RPMI7951 (cell line): ENCODE measurements at places on chromosomes 6 and 20. TPM values are rescaled to one million over a fixed set of nuclear protein-coding genes. Genes with fewer than 3 reads are reported as not detected.

- DNase-seq = no peak
Measured at GRCh38 chr6:2783188-2783963, 18.2 kb downstream of the WRNIP1 start.

- DNase-seq = peak; percentile 93
Measured at GRCh38 chr20:41072190-41072863, 43.7 kb downstream of the TOP1 start.

Gene B3GAT2
- not detected in 2 replicates for total RNA-seq

Gene BHLHE23
- not detected in 2 replicates for total RNA-seq

Gene SMLR1
- not detected in 2 replicates for total RNA-seq

Gene AKAP7
- 8.5 and 8.8 TPM in 2 replicates for total RNA-seq

Gene DOK5
- not detected in 2 replicates for total RNA-seq

DNA sequence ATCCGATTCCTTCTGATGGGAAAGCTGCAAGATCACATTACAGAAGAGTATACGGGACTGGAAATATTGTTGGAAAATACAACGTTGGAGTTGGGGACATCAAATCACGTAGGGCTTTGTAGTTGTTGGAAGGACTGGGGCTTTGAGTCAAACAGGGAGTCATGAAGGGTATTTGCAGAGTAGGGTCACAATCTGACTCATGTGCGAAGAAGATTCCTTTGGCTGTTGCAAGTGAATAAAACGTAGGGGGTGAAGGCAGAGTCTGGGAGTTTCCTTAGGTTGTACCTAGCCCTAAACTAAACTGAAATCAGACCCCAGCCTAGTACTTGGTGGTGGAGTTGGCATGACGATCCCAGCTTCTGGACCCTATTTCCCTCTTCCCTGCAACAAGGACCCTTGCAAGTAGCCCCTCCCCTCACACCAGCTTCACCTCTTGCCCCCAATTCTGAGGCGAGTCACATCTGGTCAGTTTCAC lies 32.3 kb downstream of the SNX5 start:
- no peak for DNase-seq

- DNase-seq = peak; percentile 70
Measured at GRCh38 chr20:35145141-35145564, 2.0 kb downstream of the EDEM2 start.

GRCh38 chr6:111691345-111692225 lies 85.9 kb upstream of the TRAF3IP2 start:
- DNase-seq = no peak

DNA sequence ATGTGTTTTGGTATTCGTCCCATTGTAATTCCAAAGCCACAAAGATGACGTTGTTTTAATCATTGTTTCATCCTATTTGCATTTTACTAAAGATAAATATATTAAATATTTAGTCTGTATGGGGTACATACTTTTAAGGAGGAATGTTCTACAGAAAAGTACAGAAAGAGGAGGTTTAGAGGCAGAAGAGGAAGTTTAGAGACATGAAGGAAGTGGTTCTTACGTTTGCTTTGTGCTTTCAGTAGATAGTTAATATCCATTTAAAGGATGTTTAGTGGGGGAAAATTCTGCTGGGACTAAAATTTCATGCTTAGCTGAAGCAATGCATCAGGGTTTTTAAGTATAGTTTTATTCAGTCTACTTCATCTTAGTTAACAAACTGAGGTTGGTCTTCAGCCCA lies 116.6 kb downstream of the CRYBG1 start:
- DNase-seq = no peak

DNA sequence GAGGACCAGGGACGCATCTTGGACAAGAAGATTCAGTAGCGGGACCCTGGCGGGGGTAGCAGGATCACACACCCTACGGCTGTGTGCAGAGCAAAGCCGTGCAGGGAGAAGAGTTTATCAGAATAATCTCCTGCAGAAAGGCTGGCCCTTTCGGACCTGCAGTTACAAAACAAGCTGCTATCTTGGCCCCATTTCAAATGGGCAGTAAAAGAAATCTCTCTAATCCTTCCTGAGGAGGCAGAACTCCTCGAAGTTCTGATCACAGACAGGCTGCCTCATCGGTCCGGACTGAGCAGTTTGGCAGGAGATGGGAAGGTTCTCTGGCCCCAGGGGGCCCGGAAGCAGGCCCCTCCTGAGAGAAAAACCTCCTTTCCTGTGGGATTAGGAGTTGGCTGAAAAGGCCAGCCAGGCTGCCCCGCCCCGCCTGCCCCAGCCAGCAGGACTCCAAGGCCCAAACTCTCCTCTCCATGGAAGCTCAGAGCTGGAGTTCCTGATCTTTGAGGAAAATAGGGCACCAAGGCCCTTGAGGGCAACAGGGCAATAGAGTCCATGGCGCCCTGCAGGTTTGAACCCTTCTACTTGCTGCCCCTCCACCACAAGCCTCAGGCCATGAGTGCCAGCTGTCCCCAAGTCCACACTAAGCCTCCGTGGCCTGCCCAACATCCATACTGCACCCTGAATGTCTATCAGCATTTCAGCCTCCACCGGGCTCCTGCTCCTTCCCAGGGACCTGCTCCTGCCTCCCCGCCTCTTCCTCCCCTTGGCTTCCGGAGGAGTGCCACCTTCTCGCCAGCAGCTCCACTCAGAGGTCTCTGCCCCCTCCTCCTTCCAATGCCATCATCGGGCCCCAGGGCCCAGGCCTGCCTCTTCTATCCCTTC lies 141.3 kb downstream of the PREX1 start:
- peak; percentile 61 for DNase-seq

DNA sequence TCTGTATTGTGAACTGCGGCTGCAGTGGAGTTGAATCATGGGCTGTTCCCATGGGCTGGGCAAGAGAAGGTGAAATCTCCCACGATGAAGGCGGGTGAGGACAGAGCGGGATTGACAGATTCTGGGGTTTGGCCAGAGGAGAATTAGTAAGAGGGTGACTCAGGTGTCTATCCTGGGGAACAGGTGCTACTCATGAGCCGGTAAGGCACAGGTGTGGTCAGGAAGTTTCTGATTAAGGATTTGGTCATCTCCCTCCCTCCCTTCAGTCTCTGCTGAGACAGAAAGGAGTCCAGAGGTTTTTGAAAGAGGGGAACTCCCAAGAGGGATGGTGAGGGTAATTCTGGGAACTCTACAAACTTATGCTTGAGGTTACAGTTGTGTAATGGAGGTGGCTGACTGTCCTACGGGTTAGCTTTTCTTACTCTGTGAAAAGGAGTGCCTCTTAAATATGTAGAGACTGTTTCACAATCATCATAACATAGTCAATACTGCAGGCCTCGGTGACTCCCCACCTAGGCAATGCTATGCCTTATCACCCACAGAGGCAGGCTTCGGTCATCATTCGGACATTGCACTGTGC lies 31.5 kb downstream of the SERPINB1 start:
- DNase-seq = no peak

DNA sequence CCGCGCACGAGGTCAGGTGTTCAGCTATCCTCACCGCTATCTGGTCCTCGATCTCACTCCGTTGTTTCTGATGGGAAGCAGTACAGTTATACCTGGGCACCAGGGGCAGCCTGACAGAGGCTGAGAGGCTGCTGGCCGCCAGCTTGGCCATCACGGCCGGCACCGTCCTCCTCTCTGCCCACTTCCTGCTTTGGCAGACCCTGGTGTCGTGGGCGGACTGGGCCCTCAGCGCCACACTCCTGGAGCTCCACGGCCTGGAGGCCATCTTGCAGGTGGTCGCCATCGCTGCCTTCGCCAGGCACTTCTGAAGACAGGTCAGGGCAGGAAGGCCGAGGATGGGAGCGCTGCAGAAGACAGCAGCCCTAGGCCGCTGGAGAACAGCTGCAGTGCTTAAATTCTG lies 35.2 kb downstream of the NHSL1 start:
- no peak for DNase-seq

Gene IRF4
- total RNA-seq = 0.24 and 0.39 TPM in 2 replicates

DNA sequence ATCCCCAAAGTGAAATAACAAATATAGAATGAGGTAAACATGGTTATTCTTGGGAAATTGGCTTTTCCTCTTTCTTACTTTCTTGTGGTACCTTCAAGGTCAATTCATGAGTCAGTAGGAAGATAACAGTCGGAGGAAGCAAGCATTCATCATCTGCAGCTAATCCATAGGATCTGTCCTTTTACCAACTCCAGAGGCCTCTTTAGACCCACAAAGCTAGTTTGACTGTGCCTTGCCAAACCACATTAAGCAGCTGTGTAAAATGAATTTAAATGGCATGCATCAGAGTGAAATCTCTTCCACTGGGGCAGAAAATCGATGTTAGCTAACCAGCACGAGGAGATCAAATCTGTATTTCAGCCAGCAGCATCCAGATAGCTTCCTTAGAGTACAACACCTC lies 171.3 kb downstream of the TMEM242 start:
- peak; percentile 97 for DNase-seq

Gene HTR1E
- not detected in 2 replicates for total RNA-seq

Gene CCN2
- total RNA-seq = 24.4 and 30.0 TPM in 2 replicates

Gene COL21A1
- 0.39 and 0.48 TPM in 2 replicates for total RNA-seq

Gene FNDC1
- not detected in 2 replicates for total RNA-seq

DNA sequence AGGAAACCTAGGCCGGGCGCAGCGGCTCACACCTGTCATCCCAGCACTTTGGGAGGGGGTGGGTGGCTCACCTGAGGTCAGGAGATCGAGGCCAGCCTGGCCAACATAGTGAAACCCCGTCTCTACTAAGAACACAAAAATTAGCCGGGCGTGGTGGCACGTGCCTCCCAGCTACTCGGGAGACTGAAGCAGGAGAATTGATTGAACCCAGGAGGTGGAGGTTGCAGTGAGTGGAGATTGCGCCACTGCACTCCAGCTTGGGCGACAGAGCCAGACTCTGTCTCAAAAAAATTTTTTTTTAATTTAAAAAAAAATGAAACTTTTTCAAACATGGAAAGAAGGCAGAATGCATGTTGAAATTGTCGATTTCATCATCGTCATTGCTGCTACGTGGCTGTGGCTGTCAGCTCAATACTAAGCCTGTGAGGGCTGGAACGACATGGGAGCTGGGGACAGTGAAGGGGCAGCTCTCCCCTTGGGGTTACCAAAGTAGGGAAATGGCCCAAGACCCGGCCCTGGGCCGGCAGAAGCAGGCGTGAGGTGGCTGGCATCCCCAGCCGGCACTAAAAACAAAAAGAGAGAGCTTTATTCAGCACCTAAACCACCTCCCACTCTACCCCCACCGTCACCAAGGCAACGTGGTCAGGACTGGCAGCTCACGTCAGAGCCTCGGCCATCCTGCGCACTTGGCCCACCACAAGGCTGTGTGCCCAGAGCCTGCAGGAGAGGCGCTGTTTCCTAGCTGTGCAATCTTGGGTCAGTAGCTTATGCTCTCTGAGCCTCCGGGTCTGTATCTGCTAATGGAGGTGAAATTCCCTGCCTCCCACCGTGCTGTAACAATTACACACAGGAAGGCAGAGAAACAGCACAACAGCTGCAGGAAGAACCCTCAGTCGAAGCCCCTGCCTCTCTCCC lies 30.8 kb downstream of the AGPAT4 start:
- peak; percentile 77 for DNase-seq

GRCh38 chr6:20319520-20320357 lies 81.9 kb upstream of the E2F3 start:
- DNase-seq = no peak

- peak; percentile 76 for DNase-seq
Measured at GRCh38 chr6:105459864-105460263, 57.0 kb upstream of the PREP start.

Gene RNF144B
- 0.10 TPM in 1 of 2 replicates, not detected in the other for total RNA-seq

GRCh38 chr6:81762132-81762531 lies 9.7 kb upstream of the TENT5A start:
- peak; percentile 71 for DNase-seq

Gene EFCAB8
- 0.10 and 1.1 TPM in 2 replicates for total RNA-seq

DNA sequence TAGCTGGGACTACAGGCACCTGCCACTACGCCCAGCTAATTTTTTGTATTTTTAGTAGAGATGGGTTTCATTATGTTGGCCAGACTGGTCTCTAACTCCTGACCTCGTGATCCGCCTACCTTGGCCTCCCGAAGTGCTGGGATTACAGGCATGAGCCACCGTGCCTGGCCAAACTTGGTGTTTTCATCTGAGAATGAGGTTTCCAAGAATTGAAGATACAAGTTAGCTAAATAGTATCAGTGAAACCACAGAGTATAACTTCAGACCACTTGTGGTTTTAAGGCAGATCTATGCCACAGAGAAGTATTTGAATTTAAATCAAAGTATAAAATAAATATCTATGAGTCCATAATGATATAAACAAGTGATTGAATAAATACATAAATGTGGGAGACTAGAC lies 70.1 kb downstream of the SLC16A10 start:
- DNase-seq = no peak

DNA sequence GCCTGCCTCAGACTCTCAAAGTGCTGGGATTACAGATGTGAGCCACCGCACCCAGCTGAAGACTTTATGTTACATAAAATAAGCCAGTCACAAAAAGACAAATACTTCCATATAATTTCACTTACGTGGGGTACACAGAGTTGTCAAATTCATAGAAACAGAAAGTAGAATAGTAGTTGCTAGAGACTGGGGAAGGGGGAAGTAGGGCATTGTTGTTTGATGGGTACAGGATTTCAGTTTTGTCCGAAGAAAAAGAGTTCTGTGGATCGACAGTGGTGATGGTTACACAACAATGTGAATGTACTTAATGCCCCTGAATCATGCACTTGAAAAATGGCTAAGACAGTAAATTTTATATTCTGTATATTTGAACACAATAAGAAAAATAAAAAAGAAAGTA lies 41.6 kb upstream of the ANKEF1 start:
- DNase-seq = no peak

Gene SPEF1
- 0.78 TPM in 1 of 2 replicates, not detected in the other for total RNA-seq

Gene MEP1A
- not detected in 2 replicates for total RNA-seq

Gene MOXD1
- 96.5 and 109 TPM in 2 replicates for total RNA-seq
